ENCODE measurements at places on chromosomes 6 and 20.

DNA sequence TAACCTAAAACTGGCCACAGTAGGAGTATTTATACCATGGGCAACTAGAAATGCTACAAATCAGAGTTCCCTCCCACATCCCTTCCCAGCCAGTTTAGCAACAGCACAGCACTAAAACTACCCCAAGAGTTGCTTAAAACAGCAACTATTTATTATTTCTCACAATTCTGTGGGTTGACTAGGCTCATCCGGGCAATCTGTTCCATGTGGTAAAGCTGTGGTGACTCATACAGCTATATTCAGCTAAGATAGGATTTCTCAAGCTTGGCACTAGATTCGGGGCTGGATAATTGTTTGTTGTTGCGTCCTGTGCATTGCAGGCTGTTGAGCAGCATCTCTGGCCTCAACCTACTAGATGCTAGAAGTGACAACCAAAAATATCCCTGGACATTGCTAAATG is 8.6 kb upstream of the HECA start:
- DNase-seq: no peak

- no peak for DNase-seq
Measured at GRCh38 chr6:87199787-87200186, 44.4 kb downstream of the ZNF292 start.

GRCh38 chr6:30154061-30154460 is 7.0 kb downstream of the TRIM10 start:
- DNase-seq: no peak

DNA sequence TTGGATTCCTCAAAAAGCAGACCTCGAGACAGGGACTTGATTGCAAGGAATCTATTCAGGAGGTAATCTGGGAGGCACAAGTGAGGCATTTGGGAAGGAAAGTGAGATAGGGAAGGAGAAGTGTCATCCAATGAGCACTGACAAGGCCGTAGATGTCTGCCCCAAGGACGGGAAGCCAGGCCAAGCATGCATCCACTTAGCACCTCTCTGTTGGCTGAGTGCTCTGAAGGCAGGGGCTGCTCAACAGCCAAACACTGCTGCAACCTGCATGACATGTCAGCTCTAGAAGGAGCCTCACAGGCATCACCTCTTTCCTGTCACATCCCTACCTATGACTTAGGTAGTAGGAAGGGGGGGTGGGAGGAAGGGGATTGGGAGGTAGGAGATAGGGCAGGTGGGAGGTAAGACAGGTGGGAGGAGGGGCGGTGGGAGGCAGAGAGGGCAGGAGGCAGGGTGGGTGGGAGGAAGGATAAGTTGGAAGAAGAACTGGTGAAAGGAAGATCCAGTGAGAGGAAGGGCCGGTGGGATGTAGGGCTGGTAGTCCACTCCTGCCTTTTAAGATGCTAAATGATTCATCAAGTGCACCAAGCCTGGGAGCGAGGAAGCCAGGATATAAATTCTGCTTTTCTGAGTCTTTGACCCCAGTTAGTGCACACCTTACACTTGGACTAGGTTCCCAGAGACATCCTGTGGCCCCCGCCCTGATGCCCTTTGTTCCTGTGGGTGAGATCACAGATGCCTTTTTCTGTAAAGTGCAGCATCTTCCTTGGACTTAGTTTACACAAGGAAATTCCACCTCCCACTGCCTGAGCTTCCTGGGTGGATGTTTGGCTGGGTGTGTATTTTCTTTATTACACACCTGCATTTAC is 83.8 kb upstream of the NXT1 start:
- no peak for DNase-seq

Data from common myeloid progenitor, CD34-positive (primary cell).